LoVo (cell line): ENCODE measurements at places on chromosomes 7 and 10.

DNA sequence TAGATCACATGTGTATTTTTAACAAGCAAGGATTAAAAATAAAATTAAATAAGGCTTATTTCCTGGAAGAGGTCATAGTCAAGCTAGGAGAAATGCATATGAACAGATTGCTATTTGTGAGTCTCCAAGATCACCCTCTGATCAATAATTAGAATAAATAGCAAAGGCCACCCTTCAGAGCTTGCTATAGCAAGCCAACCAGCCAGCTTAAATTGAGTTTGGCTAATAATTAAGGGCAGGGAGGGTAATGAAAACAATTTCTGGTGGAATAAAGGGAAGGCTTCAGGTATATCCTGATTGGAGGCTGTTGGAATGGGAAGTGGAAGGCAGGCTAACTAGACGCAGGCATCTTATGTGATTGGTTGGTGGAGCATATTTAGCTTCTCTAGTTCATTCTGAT is 403.5 kb downstream of the ARL4A start:
- no peak for DNase-seq

DNA sequence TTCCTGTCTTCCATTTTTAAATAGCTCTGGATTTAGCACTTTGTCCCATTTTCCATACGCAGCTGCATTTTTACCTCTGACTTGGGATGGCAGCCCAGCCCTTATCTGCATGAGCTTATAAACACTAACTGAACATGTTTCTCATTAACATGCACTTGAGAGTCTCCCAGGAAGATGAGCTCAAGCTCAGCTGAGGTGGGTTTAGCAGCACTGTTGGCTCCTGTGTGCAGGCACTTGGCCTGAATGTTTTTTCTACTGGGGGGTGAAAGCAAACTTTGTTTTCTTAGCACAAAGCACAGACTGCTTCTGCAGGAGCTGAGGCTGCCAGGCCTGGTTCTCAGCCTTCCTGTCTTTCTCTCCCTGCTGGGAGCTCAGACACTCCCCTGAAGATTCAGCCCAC is 1093.6 kb upstream of the AUTS2 start:
- no peak for DNase-seq

- DNase-seq: no peak
These were observed 852.9 kb downstream of the SORCS1 start for GRCh38 chr10:106311590-106311989.

- DNase-seq: no peak
These were observed 158.5 kb upstream of the CACNA2D1 start for GRCh38 chr7:82602066-82602465.

- no peak for DNase-seq
These were observed 4.2 kb downstream of the NT5C2 start for GRCh38 chr10:103188853-103189252.

- DNase-seq: no peak
These were observed 57.9 kb downstream of the CUX1 start for GRCh38 chr7:101875283-101875846.

- peak; percentile 96 for DNase-seq
These were observed 67.5 kb upstream of the INSIG1 start for GRCh38 chr7:155230169-155230593.

DNA sequence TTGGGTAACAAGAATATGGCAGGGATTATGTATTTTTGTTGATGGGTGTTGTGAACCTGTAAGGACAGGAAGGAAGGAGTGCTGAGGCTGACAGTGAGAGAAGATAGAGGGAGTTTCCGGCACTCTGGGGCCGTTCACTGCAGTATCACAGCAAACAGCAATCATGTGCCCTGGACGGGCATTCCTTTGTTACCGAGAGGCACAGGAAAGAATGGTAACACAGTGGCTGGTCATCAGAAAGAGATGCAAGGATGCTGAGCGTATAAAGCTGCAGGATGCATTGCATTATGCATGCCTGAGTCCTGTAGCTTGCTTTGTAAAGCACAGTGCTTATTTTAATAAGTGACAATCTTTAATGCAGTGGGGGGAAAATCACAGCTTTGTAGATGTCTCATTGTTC is 286.8 kb downstream of the RPS24 start:
- no peak for DNase-seq

- DNase-seq: no peak
These were observed 812 bp downstream of the DOCK1 start for GRCh38 chr10:126905776-126906703.

DNA sequence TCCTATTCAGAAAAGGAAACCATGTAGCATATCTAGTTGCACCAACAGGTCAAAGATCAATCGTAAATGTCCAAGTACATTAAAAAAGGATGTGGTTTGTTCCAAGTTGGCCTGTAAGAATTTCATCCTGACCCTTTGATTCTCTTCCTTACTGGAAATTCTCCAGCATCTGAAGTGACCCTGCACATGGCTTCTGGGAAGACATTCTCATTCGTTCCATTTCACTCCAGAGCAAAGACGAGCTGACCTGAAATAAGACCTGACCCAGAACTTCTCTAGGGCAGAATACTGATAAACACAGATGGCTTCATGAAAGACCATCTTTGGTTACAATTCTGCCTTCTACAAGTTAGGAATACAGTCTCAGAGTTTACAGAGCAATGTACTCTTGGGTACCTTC is 39.8 kb downstream of the ASB4 start:
- DNase-seq: peak; percentile 16

GRCh38 chr7:122886357-122887081 is at the start of gene CADPS2:
CADPS2 (minus strand) TSS chr7:122886460; CDS start chr7:122886337, 123 bp downstream.
- peak; percentile 94 for DNase-seq

DNA sequence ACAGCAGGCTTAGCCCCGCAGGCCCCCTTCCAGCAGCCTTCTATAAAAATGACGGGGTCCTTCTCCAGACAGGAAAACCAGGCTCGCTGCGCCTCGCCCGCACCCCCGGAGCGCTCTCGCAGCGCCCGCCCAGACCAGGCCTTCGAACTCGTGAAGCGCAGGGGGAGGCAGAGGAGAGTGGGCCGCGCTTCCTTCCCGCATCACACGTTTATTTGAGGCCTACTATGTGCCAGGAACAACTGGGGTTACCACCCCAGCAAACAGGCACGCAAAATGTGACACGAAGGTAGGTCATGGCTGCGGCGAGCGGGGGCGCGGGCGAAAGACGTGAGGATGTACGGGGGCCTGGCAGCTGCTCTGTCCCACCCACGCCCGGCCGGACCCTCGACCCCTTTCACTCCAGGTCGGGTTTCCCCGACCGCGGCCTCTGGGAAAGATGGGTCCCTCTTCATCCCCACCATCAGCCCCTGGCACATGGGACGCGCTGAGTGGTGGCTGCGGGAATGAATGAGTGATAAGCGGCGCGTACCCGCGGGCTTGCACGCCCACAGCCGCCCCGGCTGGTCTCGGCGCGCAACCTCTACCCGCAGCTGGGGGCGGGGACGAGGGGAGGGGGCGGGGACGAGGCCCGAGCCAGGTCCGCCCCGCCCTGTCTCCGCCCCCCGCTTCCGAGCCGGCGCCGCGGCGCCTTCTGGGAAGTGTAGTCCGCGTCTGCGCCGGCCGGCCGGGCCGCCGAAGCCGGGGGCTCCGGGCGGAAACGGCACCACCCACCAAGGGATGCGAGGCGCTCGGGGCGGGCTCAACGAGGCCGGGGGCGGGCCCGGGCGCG is 59.1 kb downstream of the ZNF467 start:
- no peak for DNase-seq

DNA sequence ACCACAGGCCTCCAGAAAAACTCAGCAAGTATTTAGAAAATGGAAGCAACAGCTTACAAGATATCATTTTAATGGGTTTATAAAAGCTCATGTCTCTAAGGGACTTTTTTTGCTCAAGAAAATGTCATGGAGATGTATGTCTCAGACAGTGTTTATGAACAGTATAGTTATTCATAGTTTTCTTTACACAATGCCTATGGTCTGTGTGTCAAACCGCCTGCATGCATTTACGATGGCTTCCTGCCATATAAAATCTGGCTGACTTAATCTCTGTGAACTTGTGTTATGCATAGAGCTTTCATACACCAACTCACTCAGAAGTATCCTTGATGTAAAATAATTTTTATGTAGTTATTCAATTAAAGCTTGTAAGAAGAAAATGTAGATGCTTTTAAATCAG is 1314.2 kb upstream of the LRRTM3 start:
- DNase-seq: no peak

DNA sequence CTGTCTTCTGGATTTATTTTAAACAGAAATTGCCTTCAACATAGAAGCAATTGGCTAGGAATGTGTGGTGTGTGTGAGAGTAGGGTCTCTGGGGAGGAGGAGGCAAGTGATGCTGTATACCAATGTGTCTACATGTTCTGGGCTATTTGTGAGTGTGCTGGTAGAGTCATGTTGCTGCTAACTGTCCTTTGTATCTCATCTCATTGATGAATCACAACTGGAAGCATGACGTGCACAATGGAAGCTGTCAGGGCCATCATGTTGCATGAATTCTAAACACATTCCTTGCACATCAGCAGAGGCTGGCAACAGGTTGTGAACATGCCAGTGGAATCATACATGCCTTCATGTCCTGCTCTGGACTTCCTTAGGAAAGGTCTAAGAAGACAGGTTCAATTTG is 199.7 kb downstream of the BMPER start:
- DNase-seq: no peak

- DNase-seq: no peak
These were observed 156.7 kb downstream of the PRKG1 start for GRCh38 chr10:51230887-51231585.

DNA sequence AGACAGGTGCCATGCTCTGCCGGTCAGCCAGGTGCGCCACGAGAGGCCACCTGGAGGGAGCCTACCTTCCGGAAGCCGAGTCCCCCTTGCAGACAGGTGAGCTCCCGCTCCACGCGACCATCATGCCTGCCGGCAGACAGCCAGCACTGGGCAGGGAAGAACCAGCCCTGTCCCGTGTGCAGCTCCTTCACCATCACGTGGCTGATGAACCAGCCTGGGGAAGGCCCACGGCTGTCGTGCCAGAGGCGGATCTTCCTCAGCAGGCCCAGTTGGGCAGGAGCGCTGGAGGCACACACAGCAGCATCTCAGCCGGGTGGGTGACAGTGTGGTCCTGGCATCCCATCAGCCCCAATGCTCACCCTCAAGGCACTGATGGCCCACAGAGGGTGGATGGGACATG is 108.9 kb downstream of the PKD1L1 start:
- no peak for DNase-seq

DNA sequence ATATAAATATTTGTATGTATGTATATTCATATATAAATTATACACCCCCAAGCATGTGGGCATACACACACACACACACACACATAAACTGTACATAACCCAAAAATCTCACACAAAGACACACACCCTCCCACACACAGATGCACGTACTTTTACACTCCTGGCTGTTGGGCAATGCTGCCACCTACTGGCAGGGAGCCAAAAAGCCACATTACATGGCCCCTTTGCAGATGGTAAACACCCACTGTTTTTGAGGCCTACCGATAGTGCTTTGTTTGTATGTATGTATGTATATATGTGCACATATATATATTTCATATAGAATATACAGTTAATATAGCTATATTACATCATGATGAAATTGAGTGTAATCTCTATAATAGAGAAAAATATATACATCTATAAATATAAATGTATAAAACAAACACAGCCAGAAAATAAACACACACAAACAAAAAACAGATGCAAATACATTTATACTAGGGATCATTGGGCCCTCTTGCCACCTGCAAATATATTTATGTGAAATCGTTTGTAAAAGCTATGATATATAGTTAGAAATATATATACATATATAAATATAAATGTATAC is 120.1 kb upstream of the ACBD5 start:
- DNase-seq: peak; percentile 72

GRCh38 chr10:13165177-13165576 is 3.8 kb downstream of the MCM10 start:
- DNase-seq: no peak

GRCh38 chr7:47505312-47506007 is 76.5 kb downstream of the TNS3 start:
- DNase-seq: no peak

GRCh38 chr7:90570373-90570959 is 25.7 kb upstream of the CDK14 start:
- DNase-seq: no peak

DNA sequence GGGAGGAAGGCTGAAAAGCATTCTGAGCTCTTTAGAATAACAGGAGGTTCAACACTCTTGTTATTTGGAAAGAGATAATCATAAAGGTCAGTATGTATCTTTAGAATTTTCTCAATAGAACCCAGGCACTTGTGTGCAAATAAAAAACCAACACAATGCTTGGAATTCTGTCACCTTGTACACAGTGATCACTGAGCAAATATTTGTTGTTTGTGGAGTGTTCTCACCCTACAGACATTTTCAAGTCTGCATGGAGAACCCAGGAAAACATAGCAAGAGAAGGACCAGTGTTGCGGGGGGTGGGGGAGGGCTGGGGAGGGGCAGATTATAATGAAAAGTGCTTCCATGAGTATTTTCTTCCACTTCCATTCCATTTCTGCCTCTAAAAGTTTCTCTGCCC is 87.4 kb downstream of the FAM107B start:
- DNase-seq: no peak

- no peak for DNase-seq
These were observed 219.9 kb downstream of the FGFR2 start for GRCh38 chr10:121378251-121378801.

DNA sequence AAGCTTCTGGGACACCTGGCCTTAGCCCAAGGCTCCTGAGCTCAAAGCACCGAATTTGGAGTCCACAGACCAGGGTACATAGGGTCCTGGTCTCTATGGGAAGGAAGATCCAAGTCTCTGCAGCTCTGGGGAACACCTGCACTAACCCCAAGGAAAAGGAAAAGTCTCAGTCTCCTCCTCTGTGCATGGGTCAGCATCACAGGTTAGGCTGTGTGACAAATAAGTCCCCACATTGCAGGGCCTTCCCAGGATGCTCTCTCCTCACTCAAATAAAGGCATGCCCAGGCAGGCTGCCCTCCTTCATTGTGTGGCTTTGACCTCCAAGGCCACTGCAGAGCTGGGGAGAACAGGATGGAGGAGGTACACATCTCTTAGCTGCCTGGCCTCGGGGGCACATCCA is 121.0 kb upstream of the ZMIZ1 start:
- no peak for DNase-seq

DNA sequence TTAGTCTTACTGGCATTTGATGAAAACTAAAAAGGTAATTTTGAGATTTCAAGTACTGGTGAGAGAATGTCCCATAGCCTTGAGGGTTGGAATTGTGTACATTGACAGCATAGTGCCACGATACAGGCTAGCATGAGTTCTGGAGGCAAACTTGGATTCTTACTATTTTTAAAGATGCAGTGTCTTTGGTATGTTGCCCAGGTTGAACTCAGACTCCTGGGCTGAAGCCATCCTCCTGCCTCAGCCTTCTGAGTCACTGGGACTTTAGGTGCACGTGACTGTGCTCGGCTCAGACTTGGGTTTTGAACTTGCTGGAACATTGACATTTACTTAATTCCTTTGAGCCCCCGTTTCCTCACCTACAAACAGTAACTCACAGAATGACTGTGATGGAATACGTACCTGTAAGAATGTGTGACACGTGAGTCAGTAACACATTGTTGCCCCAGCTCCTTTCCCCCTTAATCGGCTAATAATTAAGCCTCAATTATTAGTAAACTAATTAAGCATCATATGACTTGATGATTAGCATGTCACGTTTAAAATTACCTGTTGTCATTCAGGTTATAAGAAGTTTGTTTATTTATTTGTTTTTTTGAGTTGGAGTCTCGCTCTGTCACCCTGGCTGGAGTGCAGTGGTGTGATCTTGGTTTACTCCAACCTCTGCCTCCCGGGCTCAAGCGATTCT is 10.6 kb downstream of the DNAJB6 start:
- DNase-seq: no peak

GRCh38 chr7:27200761-27201579 is 1.1 kb upstream of the HOXA13 start:
- DNase-seq: peak; percentile 49

GRCh38 chr7:151504715-151505326 is 14.9 kb downstream of the RHEB start:
- no peak for DNase-seq
